H1 (cell line): ENCODE measurements at places on chromosomes 16 and 17.

- peak; percentile 29 for DNase-seq
Measured at GRCh38 chr17:61245706-61246135, 153.9 kb upstream of the TBX2 start.

DNA sequence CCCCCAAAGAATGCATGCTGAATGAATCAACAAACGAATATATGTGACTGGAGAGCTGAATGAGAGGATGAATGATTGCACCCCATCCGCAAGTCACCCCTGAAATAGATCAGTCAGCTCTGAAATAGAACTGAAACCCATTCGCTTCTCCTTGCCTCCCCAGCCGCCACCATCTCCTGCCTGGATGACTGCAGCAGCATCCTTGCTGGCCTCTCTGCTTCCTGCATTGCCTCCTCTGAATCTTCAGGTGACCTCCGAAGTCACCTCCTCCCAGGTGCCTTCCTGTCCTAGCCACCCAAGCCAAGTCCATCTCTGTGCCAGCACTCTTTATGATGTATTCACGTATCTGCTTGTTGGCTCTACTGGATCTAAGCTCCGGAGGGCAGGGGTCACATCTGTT, 288.3 kb downstream of the CPPED1 start:
- DNase-seq = no peak

DNA sequence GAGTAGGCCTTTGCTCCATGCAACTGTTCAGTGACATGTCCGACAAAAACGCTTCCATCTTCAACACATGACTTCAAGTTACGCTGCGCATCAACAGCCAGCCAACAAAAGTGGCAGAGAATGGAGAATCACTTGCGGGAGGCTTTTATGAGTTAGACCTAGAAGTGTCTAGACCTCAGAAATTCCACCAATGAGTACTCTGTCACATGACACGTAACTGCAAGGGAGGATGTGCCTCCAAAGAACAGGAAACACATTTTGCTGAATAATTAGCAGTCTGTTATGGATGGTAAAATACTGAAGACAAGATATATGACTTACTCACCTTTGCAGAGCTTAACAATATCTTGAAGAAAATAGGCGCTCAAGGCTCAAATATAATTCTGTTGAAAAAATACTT, 62.1 kb downstream of the MYO1D start:
- DNase-seq = no peak

GRCh38 chr16:54946909-54947308, 16.2 kb downstream of the IRX5 start:
- no peak for DNase-seq

GRCh38 chr17:73562896-73563295, 81.3 kb downstream of the SDK2 start:
- no peak for DNase-seq

DNA sequence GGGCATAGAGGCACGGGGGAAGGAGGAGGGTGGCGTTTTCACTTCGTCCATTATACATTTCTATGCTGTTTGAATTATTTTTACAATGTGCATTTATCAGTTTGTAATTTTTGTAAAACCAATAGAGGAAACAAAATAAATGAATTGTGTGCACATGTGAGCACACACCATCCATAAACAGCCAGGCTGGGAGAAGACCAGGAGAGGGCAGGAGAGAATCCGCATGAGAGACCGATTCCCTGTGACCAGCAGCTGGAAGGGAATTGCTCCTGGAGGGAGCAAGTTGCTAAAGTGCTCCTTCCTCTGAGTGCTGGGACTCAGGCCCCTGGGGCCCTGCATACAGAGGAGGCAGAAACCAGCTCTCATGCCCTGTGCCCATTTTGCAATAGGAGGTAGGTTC, 126.0 kb downstream of the ABCC12 start:
- no peak for DNase-seq

DNA sequence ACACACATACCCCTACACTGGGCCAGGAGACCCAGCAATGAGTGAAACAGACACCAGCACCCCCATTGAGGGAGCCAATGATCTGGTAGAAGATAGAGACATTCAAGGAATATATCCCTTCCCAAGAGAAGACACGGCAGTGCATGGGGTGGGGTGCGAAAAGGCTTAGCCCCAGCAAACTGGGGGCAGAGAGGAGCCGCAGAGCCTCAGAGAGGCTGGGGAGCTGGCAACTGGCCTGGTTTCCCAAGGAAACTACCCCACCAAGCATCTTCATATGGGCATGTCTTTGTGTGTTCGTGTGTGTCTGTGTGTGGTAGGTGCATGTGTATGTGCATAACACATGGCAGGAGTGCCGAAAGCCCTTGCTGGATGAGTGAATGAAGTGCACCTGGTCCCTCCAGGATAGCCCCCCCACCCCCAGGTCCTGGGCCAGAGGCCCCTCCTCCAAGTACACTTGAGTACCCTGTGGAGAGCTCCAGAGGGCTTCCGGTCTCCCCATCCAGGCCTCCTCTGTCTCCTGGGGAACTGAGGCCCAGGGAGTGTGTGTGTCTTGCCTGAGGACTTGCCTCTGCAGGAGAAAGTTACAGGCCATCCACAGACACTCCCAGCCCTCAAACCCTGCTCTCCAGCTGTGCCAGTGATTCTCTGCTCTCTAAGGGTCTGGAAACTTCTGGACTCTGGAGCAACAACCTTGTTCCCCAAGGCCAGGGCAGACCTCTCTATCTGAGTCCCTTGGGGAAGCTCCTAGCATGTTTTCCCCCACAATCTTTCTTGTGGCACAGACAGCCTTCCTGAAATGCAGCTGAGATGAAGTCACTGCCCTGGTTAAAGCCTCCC, 15.9 kb downstream of the TBX2 start:
- DNase-seq = peak; percentile 23

GRCh38 chr17:35804658-35805192, 4.6 kb upstream of the TAF15 start:
- DNase-seq = peak; percentile 47

- no peak for DNase-seq
Measured at GRCh38 chr17:10021272-10021984, 116.4 kb upstream of the RCVRN start.
